ENCODE measurements at places on chromosomes 6 and 20.

- no peak for DNase-seq
Measured at GRCh38 chr20:41691443-41691842, 73.3 kb upstream of the CHD6 start.

DNA sequence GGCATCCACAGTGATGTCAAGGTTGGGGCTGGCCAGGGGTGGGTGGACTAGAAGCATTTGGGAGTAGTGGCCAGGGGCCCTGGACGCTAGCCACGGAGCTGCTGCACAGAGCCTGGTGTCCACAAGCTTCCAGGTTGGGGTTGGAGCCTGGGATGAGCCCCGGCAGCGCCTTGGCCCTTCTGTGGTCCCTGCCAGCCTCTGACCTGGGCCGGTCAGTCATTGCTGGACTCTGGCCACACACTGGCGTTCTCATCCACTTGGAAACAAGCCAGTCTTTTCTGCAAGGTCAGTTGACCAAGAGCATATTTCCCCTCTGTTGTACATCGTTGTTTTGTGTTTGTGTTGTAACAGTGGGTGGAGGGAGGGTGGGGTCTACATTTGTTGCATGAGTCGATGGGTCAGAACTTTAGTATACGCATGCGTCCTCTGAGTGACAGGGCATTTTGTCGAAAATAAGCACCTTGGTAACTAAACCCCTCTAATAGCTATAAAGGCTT is 8.4 kb downstream of the PSMA7 start:
- DNase-seq = no peak

DNA sequence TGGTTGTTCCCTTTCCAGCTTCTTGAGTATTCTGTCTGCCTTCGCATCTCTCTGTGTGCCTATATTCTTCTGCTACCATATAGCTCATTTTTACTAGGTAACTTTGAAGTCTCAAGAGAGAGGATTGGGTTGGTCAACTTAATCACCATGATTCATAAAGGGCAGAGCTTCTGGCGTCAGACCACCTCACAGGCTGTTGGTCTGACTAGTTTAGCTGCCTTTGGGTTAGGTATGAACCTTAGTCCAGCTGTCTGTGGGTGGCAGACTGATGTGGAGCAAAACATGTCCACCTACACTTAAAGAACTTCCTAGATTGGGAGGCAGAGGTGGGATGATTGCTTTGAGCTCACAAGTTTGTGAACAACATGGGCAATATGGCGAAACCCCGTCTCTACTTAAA is 192.2 kb upstream of the SGK1 start:
- no peak for DNase-seq

GRCh38 chr6:94456266-94456665 is 1036.9 kb upstream of the EPHA7 start:
- no peak for DNase-seq

DNA sequence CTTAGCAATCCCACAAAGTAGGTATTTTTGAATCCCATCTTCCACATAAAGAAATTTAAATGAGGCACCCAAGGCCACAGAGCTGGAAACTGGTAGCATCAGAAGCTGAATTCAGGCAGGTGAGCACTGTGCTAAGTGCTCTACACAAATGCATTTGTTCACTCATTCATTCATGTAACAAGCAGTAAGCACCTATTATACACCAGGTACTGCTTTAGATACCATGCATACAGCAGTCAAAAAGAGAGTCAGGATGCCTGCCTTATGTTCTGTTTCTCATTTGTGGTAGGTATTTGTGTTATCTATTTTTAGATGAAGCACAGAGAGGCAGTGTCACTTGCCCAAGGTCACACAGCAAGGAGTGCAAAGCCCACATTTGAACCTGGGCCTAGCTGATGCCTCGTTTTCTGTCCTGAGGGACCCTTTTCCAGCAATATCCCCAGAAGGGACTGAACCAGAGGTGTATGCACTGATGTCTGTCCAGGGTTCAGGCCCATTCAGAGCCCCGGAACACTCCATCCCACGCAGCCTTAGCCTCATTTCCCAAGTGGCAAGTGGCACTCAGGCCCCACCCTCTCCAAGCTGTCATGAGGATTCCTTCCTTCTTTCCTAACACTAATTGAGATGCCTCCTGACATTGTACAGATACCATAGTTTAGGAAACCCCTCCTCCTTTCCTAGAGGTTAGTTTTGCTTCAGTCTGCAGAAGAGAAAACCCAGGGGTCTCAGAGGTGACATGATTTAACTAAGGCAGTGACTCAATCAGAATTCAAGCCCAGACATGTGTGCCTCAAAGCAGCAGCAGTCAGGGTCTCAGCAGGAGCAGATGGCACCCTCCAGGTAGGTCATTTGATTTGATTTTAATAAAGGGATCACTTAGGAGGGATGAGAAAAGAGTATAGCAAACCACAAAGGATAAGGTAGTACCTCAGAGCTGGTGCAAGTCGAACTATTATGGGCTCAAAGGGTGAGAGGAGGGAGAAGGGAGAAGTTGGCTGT is 61.2 kb upstream of the SIRPA start:
- DNase-seq = no peak

- DNase-seq = no peak
Measured at GRCh38 chr6:24107294-24107693, 18.7 kb upstream of the NRSN1 start.

GRCh38 chr20:24952376-24953208 is 3.5 kb downstream of the CST7 start:
- no peak for DNase-seq

DNA sequence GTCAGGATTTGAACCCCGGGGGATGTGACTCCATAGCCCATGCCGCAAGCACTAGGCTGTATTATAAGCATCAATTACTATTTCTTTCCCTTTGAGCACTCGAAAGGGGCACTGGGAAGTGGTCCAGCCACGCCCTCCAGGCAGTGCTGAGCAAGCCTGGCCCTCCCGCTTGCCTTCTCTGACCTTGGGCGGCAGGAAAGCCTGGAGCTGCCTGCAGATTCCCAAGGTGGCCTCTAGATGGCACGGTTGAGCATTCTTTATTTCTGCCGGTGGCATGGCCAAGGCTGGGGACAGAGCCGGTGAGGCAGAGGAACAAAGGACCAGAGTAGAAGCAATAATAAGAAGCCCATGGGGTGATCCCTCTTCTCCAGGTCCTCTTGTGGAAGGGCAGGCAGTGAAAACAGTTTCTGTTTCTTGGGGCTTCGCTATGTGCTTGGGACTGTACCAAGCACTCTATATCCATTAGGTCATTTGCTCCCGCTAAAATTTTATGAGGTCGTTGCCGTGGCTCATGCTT is 32.0 kb downstream of the ARHGAP40 start:
- DNase-seq = no peak

Measured in mucosa of descending colon (tissue), 3 donors.